IPS DF 6.9 (cell line): ENCODE measurements at places on chromosomes 5 and 9.

- DNase-seq, result no peak
Observed at GRCh38 chr5:133241179-133242092, 189.6 kb downstream of the HSPA4 start.

GRCh38 chr9:122197426-122197825 lies 31.3 kb downstream of the LHX6 start:
- no peak for DNase-seq

DNA sequence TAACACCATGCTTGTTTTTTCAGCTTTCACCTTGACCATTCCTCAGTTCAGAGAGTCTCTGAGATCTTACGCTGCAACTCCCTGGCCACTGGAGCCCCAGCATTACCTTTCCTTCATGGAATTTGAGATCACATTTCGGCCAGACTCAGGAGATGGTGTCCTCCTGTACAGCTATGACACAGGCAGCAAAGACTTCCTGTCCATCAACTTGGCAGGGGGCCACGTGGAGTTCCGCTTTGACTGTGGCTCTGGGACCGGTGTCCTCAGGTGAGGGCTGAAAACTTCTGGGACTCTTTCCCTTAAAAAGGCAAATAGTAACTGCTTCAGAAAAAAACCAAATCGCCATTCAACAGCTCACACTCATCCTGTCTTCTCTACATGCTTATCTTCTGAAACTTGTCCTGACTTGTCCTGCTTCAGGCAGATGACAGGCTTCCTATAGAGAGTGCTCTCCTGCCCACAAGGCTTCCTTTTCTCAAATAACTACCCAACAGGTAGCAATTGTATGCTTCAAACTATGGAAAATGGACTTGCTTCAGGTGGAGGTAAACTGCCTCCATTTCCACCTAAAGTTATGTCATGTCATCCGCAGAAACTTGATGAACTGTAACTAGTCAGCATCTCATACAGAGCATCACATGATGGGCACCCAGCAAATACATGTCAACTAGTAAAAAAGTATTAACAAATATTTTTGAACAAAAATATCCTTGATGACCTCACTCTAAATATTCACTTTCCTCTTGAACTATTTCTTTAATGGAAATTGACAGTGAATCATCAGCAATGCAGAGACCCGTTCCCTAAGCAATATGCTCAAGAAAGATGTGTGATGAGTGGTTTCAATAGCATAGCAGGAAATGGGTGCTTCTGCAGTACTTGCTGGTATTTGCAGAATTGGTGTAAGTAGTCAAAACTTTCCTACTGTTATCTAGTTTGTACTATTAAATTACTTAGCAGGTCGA lies 129.2 kb downstream of the LIFR start:
- DNase-seq, result no peak

GRCh38 chr9:122374885-122375420 lies 4.1 kb downstream of the PTGS1 start:
- no peak for DNase-seq

- no peak for DNase-seq
Observed at GRCh38 chr5:138911441-138911840, 36.3 kb upstream of the LRRTM2 start.

DNA sequence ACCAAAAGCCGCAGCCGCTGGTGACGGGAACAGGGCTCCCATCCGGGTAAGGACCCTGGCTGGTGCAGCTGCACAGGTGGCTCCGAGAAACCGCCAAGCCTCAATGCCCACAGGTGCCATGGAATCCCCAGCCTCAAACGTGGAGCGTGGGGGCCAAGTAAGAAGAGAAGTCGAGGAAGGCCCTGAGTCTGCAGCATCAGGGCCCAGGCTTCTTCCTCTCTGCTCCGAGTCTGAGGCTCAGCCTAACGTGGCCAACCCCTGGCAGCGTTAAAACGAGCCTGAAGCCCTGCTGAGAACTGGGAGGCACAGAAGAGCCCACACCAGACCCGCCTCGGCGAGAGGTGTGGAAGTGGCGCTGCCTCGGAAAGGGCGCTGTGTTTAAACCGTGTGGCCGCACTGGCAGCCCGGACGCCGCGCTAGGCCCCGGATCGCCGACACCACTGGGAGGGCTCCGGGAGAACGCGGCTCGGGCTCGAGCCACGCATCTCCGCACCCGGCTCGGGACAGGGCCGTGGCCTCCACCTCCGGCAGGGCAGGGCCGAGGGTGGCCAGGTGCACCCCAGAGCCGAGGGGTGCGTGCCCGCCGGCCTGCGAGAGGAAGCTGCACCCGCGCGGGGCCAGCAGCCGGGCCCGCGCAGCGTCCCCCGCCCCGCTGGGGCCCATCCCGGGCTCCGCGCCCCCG lies 730 bp downstream of the ZMYND19 start:
- no peak for DNase-seq

DNA sequence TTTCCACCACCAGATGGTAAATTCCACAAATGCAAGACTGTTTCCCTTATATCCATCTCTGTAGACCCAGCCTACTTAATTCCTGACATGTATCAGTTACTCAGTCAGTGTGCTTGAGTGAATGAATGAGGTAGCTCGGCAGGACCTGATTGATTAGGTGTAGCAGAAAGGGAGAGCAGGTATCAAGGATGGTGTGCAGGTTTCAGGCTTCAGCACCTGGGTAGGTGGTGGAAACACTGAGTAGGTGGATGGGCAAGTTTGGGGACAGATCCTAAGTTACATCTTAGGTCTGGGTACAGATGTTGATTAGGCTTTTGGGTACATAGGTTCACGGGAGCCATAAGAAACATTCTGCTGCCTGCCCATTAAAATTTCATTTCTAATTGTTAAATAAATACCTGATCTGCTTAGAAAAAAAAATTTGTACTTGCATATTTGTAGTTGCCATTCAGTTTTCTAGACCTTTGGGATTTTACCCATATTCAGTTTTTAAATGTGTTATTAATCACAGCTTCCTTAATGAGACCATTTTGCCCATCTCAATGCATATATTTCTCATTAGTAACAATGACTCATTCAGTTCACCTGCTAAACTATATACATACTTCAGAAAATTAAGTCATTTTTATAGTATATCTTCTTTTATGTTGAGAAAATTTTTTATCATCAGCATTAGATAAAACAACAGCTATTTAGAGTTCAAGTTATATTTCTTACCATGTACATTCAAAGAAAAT lies 111.8 kb downstream of the INIP start:
- no peak for DNase-seq

DNA sequence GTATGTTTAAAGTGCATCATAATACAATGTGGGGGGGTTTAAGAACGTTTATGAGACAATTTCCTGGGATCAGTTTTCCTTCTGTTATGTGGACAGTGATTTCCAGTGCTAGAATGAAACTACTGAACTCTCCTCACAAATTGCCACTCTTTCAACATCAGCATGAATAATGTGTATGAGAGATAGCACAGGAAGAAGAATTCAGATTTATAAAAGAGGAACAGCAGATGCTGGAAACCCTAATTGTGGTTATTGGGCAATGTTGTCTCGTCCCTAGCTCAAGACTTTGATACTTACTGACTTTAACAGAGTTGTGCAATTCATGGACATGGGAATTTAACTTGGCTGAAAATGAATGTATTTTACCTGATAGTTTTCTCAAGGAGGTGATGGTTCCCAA lies 410.8 kb upstream of the MEF2C start:
- no peak for DNase-seq

GRCh38 chr5:13460587-13460986 lies 483.9 kb downstream of the DNAH5 start:
- DNase-seq, result no peak

DNA sequence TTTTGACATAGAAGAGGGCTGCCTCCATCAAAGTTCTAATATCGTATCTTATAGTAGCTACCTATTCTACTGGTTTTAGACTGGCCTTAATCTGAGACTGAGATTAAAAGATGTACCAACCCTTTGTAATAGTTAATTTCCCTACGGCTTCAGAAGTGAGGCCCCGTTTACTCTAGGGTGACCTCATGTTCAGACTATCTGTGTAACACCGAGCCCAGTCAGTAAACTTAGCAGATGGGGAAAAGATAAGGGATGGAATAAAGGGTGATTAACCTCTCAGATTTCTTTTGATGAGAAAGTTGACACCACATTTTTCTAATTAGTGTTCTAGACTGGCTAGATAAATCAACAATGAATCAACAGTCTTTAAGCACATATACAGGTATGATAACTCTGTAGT lies 283.1 kb downstream of the KCTD16 start:
- DNase-seq, result no peak

- DNase-seq, result no peak
Observed at GRCh38 chr9:115643948-115644727, 509.5 kb upstream of the PAPPA start.

GRCh38 chr5:79566896-79567295 lies 45.3 kb upstream of the TENT2 start:
- DNase-seq, result no peak

- no peak for DNase-seq
Observed at GRCh38 chr5:159257629-159258283, 5.3 kb upstream of the UBLCP1 start.

GRCh38 chr9:33835625-33836260 lies 18.8 kb downstream of the UBE2R2 start:
- no peak for DNase-seq

DNA sequence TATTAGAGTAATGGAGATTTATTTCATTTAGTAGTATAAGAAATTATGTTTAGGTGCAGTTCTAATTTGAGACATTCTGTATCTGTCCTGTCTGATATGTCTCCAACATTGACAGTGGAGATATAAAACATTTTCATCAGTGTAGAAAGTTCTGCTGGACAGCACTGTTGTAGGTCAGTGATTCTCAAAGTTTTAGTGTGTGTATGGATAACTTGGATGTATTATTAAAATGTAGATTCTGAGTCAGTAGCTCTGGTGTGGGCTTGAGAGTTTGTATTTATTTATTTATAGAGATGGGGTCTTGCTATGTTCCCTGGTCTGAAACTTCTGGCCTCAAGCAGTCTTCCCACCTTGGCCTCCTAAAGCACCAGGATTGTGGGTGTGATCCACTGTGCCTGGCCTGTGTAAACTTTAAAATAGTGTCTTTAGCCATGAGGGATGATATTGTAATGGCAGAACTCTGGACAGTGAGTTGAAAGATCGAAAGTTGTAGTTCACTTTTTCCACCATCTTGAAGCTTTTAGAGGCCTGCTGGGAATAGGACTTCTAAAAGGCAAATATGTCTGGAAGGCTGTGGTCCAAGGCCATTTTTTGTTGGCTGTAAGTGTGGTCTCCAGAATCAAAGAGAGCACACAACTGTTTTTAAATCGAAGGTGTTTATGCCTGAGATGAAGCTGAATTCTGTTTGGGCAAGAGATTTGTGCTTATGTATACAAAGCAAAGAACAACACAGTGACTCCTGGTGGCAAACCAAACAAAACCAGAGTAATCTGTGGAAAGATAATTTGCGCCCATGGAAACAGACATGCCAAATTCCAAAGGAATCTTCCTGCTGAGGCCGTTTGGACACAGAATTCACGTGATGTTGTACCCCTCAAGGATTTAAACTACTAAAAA lies 12.4 kb downstream of the UBAP1 start:
- DNase-seq, result no peak

DNA sequence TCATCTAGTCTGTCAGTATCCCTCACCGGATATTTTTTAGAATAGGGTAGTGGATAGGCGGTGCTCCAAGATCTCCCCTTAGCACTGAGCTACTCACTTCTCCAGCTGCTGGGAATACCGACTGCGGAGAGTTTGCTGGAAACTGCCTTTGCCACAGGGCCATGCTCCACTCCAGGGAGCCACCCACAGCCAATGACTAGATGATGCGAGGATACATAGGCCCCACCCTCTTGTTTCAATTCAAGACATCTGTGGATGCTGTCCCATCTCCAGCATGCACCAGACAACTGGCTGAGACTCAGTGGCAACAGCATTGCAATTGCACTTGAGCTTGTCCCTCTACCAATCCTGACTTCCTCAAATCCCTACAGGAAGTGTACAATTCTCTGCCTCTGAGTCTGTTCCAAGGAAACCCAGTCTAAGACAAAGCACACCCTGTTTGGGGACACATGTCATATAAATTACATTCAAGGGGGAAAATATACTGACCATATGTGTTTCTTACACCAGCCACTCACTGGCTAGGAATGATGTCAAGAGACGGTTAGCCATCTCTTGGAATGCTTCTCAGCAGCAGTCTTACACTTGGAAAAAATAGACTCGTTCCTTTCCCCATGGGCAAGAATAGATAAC lies 312.6 kb upstream of the KIF2A start:
- no peak for DNase-seq

DNA sequence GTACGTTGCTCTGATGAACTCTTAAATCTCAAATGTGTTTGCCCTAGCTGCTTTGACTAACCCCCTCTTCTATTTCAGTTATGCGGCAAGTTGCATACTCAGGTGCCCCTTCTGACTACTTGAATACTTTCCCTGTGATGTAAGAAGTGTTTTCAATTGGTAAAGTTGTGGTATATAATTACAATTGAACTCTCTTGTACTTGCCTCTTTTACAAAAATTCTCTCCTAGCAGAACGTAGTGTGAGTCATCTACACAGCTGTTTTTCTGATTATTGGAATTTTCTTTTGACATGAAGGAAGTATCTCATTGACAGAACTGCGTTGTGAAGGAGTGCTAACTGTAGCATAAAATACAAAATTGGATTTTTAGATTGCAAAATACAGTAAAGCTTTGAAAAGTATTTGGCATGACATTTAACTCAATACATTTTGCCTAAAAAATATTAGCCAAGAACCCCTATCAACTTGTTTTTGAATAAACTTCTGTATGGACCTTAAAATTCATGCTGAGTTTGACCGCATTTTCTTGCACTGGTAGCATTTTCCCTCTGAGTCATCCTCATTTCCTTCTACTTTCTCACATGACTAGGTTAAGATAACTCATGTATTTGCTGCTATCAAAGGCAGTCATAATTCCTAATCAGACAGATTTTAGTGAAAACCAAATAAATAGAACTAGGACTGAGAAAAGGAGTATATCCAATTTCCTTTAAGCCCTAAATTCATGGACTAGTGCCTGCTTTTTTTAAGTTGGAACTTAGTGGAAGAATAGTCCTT lies 6.3 kb downstream of the CRHBP start:
- no peak for DNase-seq

DNA sequence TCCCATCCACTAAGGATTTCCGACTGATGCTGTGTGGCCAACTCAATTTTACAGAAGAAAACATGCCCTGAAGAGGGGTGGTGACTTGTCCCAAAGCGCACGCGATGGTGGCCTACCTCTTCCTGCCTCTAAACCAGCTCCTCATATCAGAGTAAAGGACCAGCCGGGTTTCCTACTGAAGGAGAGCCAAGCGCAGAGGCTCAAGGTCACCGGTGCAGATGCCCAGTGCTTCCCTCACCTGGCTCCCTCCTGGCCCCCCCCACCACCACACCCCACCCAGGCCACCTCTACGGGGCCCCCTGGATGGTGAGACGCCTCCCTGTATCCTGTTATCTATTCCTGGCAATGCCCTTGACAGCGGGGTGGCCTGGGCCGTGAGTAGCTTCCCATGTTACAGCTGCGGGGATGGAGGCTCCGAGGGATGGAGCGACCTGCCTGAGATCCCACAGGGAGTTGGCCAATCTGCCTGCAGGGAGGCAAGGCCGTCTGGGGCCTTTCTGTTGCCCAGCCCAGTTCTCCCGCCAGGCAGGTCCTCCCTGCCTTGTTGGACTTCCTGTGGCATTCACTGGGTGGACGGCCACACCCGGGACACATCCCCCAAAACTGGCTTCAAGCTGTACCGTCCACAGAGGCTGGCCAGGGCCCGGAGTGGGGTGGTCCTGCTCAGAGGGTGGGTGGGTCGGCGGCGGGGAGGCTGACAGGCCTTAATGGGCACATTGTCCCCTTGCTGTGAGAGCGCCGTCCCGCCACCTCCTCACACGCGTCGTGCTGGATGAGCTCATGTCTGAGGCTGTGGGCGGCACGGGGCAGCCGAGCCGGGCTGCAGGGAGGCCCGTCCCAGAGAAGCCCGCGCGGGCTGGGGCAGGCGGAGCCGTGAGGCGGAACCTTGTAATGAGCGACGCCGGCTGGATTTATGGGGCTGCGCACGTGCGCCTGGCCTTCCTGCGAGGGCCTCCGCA lies 72.5 kb downstream of the MACROH2A1 start:
- no peak for DNase-seq
